ENCODE measurements at places on chromosomes 12 and 14.

GRCh38 chr14:35384455-35385041, 20.0 kb downstream of the NFKBIA start:
- DNase-seq: peak; percentile 92

GRCh38 chr12:102811110-102811737, 105.8 kb downstream of the PAH start:
- no peak for DNase-seq

DNA sequence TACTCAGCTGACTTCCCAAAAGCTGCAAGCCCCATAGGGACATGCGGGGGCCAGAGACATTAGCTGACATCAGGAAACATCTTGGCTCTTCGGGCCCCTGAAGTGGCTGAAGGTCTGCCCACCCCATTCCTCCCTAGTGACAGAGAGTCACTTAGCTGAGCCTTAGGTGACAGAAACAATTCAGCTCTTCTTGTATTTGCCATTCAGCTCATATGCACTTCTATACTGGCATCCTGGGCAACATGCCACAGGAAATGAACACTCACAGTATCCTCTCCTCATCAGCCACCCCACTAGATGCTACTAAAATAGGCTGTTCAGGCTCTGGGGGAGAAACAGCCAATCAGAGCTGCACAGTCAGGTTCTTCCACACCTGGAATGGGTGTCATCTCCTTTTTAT, 3.4 kb downstream of the DCTN2 start:
- no peak for DNase-seq

DNA sequence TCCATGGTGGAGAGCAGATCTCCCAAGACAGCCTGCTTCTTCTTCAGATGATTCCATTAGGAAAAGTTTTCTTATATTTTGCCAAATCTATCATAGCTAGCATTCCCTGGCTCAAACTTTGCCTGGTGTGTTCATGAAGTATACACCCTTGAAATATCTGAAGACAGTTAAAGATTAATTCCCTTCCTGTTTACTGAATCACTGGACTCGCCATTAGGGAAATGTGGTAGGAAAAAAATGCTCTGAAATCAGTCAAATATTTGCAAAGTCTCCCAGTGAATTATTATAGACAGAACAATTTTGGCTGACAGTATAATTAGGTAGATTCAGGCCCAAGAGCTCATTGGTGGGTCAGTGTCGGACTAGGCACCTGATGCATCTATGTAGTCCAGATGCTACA, 86.5 kb downstream of the PDZRN4 start:
- DNase-seq: no peak

- DNase-seq: no peak
These were observed 584 bp downstream of the VRK1 start for GRCh38 chr14:96797582-96798349.

- DNase-seq: no peak
These were observed 15.5 kb downstream of the LEMD3 start for GRCh38 chr12:65184858-65185229.
